AG09309 (cell line): ENCODE measurements at places on chromosomes 5 and 9.

GRCh38 chr9:70049672-70050271 lies 6.1 kb downstream of the MAMDC2 start:
- no peak for DNase-seq

- DNase-seq = no peak
Observed at GRCh38 chr5:132260714-132261551, 3.4 kb downstream of the PDLIM4 start.

GRCh38 chr5:136526791-136527190 lies 161.4 kb upstream of the TRPC7 start:
- no peak for DNase-seq

GRCh38 chr5:132681983-132682382 lies 8.2 kb downstream of the IL4 start:
- no peak for DNase-seq

GRCh38 chr5:172683645-172684471 lies 42.8 kb downstream of the NEURL1B start:
- no peak for DNase-seq
